ENCODE measurements at places on chromosomes 2 and 18.

- DNase-seq: no peak
Observed at GRCh38 chr2:237911363-237912017, 52.1 kb downstream of the RAMP1 start.

GRCh38 chr18:7722955-7723354 lies 155.8 kb downstream of the PTPRM start:
- no peak for DNase-seq

DNA sequence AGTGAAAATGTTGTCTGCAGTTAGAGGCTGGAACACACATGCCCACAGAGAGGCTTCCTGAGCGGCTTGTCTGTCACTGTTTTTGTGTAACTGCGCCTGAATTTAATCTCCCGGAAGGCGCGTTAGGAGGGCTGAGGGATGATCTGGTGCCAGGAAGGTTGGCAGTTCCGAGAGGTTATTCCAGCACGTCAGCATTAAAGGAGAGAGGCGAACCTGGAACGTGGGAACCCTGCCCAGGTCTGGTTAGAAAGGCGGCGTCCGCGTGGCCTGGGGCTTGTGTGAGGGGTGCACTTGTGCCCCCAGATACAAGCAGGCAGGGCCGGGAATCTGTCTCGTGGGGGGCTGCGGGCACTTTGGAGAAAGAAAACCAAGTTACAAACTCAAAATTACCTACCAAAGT lies 75.3 kb downstream of the NFATC1 start:
- DNase-seq: no peak

GRCh38 chr2:30164131-30164925 lies 17.5 kb downstream of the YPEL5 start:
- DNase-seq: no peak

DNA sequence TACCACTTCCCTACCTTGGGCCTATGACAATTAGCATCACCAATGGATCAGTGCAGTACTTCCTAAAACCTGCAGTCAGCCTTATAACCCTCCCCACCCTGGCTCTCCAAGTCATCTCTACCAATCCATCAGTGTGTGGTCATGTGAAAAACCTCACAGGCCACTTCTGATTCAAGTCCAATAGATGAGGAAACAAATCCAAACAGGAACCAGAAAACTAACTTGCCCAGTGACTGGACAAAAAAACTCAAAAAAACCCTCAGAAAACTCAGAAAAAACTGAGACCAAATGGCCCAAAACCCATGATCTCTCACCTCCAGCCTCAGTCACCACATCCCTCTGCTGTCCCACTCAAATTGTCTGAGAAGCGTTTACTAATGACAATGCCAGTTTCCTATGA lies 43.3 kb downstream of the TGFA start:
- DNase-seq: no peak

GRCh38 chr2:197108758-197109157 lies 182.3 kb upstream of the PGAP1 start:
- no peak for DNase-seq
